Activated naive CD4-positive, alpha-beta T cell treated with Interleukin-2 at 50 U/mL for 16 hours (primary cell): ENCODE measurements at places on chromosomes 4 and X.

GRCh38 chr4:172390331-172390730, 577.1 kb downstream of the GALNTL6 start:
- DNase-seq = no peak

DNA sequence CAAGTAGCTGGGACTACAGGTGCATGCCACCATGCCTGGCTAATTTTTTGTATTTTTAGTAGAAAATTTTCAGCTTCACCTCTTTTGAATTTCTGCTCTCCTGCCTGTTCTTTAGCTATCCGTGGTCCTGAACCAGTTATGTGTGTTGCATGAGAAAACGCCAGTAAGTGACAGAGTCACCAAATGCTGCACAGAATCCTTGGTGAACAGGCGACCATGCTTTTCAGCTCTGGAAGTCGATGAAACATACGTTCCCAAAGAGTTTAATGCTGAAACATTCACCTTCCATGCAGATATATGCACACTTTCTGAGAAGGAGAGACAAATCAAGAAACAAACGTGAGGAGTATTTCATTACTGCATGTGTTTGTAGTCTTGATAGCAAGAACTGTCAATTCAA, 13.9 kb downstream of the ALB start:
- no peak for DNase-seq

DNA sequence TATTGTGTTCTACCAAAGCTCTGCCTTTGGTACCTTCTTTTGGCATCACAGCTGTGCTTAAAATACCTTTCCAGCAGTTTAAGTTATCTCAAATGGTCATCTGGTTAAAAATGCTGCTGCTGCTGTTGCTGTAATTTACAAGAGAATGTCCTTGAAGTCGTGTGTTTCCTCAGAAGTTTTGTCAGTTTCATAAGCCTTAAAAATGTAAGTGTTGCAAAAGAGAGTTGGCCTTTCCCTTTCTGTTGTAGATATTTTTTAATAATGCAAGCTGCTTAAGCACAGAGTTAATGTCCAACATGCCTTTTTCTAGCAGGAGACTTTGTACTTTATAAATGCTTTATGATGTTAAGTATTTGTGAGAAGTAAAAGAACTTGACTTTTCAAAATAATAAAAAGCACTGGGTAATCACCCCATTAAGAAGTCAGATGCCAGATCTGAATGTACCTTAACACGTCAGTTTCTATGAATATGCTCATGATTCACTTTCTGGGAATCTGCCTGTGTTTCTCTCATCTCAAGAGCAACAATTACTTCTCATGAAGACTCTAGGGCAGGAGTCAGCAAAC, 35.3 kb upstream of the TENM3 start:
- DNase-seq = no peak

GRCh38 chrX:153438532-153438931, 7.3 kb downstream of the TREX2 start:
- DNase-seq = no peak

GRCh38 chrX:136272325-136272724, 21.1 kb upstream of the MAP7D3 start:
- DNase-seq = no peak

- no peak for DNase-seq
Observed at GRCh38 chr4:12286351-12286750, 857.7 kb upstream of the HS3ST1 start.

DNA sequence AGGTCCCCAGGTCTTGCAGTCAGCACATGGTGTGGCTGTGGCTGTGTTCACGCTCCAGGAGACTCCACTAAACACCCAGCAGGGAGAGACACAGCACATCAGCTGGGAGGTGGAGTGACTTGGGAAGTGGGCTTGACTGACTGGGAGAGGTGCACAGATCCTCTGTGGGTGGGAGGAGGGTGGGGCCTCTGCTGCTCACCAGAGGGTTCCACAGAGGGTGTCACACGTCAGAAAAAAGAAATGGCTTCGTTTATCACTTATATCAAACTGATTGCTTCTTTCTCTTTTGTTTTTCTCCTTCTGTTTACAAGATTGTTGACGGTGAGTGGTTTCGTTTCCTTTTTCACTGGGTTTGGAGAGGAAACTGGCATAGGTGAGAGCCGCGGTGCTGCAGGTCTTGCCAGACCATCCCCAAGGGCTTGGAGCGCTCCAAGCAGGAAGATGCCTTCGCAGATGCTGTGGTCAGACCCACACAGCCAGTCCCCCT, 24.8 kb upstream of the FAM193A start:
- no peak for DNase-seq

DNA sequence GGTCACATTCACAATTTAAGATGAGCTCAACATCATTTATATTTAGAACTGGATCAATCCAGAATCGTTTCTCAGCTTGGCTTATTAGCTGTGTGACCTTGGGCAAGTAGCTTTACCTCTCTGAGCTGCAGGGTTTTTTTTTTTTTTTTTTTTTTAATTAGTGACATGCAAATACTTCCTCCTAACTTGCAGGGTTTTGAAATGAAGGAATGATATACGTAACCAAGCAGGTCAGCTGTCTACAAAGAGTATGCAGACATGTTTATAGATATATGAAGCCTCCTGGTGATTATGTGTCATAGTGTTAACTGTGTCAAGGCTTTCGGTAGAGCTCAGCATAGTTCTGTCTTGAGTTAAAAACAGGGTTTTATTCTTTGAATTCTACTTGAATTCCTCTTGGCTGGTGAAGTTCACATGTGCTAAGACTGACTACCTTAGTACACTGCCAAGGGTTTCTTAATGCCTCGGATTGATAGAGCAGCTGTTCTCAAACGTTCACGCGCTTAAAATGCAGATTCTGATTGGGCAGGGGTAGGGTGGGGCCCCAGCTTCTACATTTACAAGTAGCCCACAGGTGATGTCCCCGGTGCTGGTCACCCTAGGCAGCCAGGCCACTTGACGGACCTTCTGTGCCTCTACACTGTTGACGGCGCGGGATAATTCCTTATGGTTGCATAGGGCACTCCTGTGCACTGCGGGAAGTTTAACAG, 654 bp upstream of the STS start:
- DNase-seq = no peak

- no peak for DNase-seq
Observed at GRCh38 chr4:142383354-142383753, 462.7 kb downstream of the INPP4B start.

DNA sequence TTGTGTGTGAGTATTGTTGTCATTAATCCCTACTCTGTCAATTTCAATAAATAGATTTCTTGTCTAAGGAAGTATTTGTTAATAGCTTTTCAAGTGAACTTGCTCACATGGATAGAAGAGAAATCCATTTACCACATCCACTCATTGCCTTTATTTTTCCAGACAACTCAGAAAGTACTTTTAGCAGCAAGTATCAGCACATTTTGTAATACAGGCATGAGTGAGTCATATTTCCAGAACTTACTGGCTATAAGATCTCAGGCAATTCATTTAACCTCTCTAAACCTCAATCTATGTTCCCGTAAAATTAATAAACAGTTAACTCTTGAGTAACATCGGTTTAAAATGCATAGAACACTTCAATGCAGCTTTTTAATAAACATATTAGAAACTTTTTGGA, 317.9 kb upstream of the PCDH7 start:
- no peak for DNase-seq

DNA sequence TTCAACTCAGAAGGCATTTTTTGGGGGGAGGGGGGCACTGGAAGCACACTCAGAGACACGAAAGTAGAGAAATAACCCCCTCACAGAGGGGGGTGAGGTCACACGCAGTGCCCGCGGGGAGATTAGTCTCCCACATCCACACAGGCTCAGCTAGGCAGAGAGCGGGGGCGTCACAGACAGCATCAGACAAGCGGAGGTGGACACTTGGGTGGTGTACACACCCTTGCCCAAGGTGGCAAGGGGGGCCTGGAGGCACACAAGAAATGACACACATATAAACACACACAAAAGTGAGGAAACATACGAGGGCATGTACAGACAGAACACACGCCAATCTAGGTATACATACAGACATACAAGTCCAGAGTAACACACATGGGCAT, 637 bp upstream of the SYN1 start:
- DNase-seq = no peak

- DNase-seq = no peak
Observed at GRCh38 chr4:77922158-77923094, 59.8 kb downstream of the MRPL1 start.

DNA sequence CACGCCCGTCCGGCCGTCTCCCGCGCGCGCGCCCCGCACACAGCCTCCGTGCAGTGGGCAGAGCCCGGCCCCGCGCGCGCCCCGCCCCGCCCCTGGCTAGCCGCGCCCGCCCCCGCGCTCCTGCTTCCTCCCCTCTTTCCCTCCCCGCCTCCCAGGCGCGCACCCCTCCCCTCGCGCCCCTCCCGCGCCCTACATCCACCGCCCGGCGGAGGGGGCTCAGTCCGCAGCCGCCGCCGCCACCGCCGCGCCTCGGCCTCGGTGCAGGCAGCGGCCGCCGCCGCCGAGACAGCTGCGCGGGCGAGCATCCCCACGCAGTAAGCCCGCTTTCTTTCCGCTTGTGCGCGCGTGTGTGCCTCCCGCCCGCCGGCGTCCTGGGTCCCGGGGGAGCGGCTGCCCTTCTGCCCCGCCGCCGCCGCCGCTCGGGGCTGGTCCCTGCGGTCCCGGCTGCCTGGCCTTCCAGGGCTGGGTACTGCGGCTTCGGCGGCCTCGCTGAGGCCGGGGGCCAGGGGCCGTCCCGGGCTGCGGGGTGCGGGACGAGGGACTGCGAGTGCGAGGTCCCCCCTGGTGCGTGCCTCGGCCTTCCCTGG, at the start of gene FHL1:
TSS of gene FHL1 (plus strand) at position 219 of the 587 bp plus-strand sequence.
- DNase-seq = peak; percentile 56

DNA sequence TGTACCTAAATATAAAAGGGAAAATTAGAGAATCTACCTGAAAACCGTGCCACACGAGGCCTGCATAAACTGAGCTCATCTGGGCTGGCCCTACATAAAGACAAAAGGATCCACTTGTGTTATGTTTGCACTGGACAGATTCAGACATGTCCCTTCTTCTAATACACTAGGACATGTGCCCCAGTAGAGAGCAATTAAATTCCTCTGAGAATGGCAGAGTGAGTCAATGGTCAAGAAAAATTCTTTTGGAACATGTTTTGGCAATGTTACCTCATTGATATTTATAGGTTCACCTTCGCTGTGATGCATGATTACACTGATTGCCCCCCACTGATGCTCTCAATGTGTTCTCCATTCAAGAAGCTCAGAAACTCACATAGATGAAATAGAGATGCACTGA, 95.2 kb downstream of the MANBA start:
- no peak for DNase-seq

DNA sequence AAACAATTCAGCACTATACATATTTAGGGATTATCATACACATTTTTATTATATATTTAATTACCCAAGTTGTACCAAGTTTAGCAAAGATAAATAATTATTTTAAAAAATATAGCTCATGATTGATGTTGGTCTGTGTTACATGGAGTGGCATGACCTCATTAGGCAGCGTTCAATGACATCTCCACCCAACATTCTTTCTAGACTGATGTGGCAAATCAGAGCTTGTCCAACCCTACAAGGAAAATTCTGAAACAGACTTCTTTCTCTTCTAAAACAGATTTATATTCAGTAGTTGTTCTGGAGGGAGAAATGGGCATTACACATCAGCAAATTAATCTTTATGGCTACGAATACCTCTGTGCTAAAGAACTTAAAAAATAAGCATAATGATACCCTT, 189.7 kb downstream of the PDGFC start:
- DNase-seq = no peak

DNA sequence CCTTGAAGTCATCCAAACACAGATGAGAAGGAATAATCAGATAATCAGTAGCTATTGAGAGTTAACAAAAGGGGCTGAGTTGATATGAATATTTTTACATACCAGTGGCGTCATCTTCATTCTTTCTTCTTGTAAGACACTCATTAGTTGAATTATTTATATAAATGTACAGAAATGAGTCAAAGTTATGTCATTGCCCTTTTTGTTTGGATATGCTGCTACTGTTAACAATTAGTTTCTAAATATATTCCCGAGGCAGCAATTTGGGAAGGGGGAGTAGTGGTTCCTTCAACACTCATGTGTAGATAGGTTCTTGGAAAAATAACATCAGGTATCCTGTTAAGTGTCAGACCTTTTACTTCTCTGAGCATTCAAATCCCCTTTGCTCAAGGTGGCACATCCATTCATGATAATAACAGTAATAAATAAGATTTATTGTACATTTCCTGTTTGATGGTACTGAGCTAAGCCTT, 436.6 kb downstream of the SPRY1 start:
- no peak for DNase-seq

- DNase-seq = no peak
Observed at GRCh38 chr4:184368731-184369130, 105.6 kb downstream of the IRF2 start.

DNA sequence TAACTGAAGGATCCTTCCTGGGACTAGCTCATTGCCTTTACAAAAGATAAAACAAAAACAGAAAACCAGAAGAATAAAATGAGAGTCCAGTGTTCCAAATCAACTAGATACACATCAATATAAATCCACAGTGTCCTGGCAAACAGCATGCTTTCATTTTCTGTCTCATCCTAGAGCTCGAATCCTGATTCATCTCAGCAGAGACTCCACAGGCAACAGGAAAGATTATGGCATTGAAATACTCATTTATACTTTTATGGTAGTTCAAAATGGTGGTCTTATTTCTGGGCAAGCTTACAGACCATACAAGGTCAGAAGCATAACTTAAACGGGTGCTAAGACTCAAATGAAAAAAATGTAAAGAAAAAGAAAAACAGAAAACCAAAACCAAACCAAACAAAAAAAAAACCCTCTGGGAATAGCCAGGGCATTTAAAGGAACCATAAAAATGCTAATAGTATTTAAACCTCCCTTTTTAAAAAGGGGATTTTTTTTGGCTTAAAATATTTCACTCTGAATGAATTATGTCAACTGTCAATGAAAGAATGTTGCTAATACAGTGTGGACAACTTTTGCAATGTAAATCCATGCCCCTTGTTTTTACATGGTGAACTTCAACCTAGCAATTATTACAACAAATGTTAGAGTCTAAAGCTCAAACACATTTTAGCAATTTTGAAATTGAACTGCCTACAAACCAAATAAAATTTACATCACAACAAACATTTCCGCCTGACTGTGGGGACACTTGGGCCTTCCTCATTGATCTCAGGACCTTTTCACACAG, 57.9 kb downstream of the GPR101 start:
- DNase-seq = no peak

- DNase-seq = no peak
Observed at GRCh38 chr4:579543-580175, 3.6 kb upstream of the TMEM271 start.
